ENCODE measurements at places on chromosomes 16 and 17. TPM values are rescaled to one million over a fixed set of nuclear protein-coding genes. Genes with fewer than 3 reads are reported as not detected.

NEK8 gene
- 1.8 TPM for total RNA-seq

DNAAF8 gene
- total RNA-seq, result 0.59 TPM

GPRC5C gene
- total RNA-seq, result 0.20 TPM

SLC25A39 gene
- 80.5 TPM for total RNA-seq

CPHXL2 gene
- not detected for total RNA-seq

YBX2 gene
- not detected for total RNA-seq

UBFD1 gene
- 77.2 TPM for total RNA-seq

SDK2 gene
- total RNA-seq, result 0.37 TPM

NT5C3B gene
- 61.7 TPM for total RNA-seq

DNAH9 gene
- total RNA-seq, result under 0.01 TPM

ENKD1 gene
- 15.8 TPM for total RNA-seq

MARCHF10 gene
- total RNA-seq, result not detected

ZFP3 gene
- 2.0 TPM for total RNA-seq

ALOX12 gene
- not detected for total RNA-seq

SLFN11 gene
- total RNA-seq, result 87.5 TPM

CUEDC1 gene
- total RNA-seq, result 13.5 TPM

COPRS gene
- total RNA-seq, result 75.7 TPM

CLDN7 gene
- total RNA-seq, result 2.9 TPM

MEOX1 gene
- not detected for total RNA-seq

C1QL1 gene
- under 0.01 TPM for total RNA-seq

IRX6 gene
- total RNA-seq, result not detected

HID1 gene
- not detected for total RNA-seq

CACNA1G gene
- 0.39 TPM for total RNA-seq

TSR1 gene
- total RNA-seq, result 59.9 TPM

CCNF gene
- 40.3 TPM for total RNA-seq

WNT3 gene
- 0.37 TPM for total RNA-seq

GJD3 gene
- 0.39 TPM for total RNA-seq

PRAC2 gene
- total RNA-seq, result not detected

PAM16 gene
- total RNA-seq, result 23.5 TPM

CACNA1H gene
- under 0.01 TPM for total RNA-seq

CCL5 gene
- total RNA-seq, result not detected

TLCD3B gene
- not detected for total RNA-seq

RCVRN gene
- not detected for total RNA-seq

ITFG1 gene
- total RNA-seq, result 41.5 TPM

FOXF1 gene
- under 0.01 TPM for total RNA-seq

MPP3 gene
- 12.9 TPM for total RNA-seq

TEX14 gene
- total RNA-seq, result 0.73 TPM

TMEM235 gene
- not detected for total RNA-seq

TOP2A gene
- total RNA-seq, result 90.4 TPM

MFSD6L gene
- total RNA-seq, result not detected

CPNE7 gene
- 29.9 TPM for total RNA-seq

KRTAP1-5 gene
- 1.6 TPM for total RNA-seq

NOG gene
- not detected for total RNA-seq

CDH8 gene
- total RNA-seq, result not detected

GAS2L2 gene
- not detected for total RNA-seq

OR3A3 gene
- not detected for total RNA-seq

EPX gene
- total RNA-seq, result not detected

ENPP7 gene
- not detected for total RNA-seq

CORO6 gene
- 3.9 TPM for total RNA-seq

TMEM238L gene
- total RNA-seq, result not detected

TBC1D3K gene
- total RNA-seq, result not detected

KRTAP2-1 gene
- not detected for total RNA-seq

All from subcutaneous preadipocyte (primary cell).